ENCODE measurements at places on chromosomes 4 and X.
A peak's percentile ranks its signal among the peaks of the same experiment; 100 is the strongest.

- no peak for DNase-seq
These were observed 423.1 kb upstream of the PITX2 start for GRCh38 chr4:111045992-111046391.

GRCh38 chrX:139081965-139082364 is 370.4 kb upstream of the FGF13 start:
- no peak for DNase-seq

DNA sequence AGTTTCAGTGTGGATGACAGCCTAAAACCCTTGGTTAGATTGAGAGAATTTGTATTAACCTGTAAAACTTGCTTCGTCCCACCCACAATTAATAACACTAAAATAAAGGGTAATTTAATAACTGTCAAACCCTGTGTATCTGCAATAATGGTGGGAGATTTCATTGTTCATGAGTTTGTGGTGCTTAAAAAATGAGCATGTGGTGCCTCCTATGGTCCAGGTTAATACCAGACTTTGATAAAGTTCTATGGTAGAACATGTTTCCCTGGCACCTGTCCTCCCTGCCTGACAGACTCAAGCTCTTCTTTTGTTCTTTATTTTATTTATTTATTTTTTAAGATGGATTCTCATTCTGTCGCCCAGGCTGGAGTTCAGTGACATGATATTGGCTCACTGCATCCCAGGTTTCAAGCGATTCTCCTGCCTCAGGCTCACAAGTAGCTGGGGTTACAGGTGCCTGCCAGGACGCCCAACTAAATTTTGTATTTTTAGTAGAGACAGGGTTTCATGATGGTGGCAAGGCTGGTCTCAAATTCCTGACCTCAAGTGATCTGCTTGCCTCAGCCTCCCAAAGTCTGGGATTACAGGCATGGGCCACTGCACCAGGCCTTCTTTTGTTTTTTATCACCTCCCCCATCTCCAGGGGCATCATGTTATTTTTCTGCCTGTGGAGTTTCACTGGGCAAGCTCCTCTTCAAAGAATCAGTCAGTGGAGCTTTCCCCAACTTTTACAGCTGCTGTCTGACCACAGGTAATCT is 289.2 kb downstream of the NR3C2 start:
- no peak for DNase-seq

- DNase-seq: no peak
These were observed 78.4 kb downstream of the LUZP4 start for GRCh38 chrX:115367951-115368350.

- no peak for DNase-seq
These were observed 66.9 kb upstream of the WDR1 start for GRCh38 chr4:10183462-10183861.

- DNase-seq: peak; percentile 41
These were observed 41.1 kb upstream of the WDR1 start for GRCh38 chr4:10157478-10158332.

DNA sequence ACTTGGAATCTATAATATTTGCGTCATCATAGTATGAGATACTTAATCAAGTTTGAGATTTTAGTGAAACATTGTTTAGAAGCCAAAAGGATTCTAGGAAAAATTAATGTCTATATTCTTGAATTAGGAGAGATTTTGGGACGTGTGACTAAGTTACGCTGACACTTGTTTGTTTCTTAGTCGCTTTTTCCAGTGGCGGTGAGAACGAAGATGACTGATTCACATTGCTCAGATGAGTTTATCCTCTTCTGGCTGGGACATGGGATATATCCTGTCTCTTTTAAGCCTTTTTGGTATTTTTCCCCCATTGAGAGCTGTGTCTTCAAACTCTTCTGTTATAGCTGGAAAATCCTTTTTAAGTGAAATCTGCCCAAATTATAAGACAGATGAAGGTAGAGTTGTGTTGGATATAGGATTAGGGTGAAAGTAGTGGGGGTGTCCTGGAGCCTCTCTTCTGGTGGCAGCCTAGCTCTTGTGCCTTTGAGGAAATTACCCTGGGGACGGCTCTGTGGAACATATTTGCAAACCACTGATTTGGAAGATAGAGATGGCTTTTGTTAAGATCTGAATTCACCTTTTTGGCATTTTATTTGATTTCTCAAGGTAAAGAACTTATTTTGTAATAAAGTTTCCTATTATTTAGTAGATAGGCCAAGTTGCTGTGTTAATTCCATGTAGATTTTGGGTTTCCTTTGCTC is 49.7 kb downstream of the HTT start:
- no peak for DNase-seq

DNA sequence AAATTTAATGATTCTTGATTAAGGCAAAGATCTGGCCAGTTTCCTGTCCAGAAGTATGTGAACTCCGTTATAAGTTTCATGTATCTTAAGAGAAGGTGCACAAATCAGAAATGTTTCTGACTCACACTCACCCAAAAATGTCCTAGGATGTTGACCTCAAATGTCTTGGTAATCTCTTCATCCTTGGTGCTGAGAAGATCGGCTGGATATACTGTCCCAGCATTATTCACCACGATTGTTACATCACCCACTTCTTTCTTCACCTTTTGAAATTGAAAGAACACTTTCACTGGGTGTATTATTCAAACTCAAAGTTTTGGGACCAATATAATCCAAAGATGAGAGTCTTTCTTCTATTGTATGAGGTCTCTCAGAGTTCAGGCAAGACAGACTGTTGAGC is 5.7 kb downstream of the HSD17B13 start:
- no peak for DNase-seq

GRCh38 chrX:77693594-77693993 is 92.4 kb downstream of the ATRX start:
- no peak for DNase-seq

DNA sequence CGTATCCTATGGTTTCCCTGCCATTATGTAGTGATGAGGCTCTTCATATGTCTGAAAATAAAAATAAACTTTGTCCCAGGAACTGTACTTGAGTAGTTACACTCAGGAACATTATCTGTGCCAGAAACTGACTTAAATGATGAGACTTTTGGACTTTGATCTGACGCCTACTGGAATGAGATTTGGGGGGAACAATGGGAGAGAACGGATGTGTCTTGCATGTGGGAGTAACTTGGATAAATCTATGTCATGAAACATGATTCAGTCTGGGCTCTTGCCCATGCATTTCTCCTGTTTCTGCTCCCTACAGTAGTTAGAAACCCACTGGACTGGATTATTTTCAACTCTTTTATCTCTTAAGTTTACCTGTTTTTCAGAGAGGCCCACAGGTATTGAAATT is 2351.4 kb downstream of the PCDH7 start:
- no peak for DNase-seq

- no peak for DNase-seq
These were observed 1.2 kb upstream of the SOWAHB start for GRCh38 chr4:76898949-76899645.

GRCh38 chr4:104693601-104694201 is 199.0 kb upstream of the CXXC4 start:
- peak; percentile 27 for DNase-seq

DNA sequence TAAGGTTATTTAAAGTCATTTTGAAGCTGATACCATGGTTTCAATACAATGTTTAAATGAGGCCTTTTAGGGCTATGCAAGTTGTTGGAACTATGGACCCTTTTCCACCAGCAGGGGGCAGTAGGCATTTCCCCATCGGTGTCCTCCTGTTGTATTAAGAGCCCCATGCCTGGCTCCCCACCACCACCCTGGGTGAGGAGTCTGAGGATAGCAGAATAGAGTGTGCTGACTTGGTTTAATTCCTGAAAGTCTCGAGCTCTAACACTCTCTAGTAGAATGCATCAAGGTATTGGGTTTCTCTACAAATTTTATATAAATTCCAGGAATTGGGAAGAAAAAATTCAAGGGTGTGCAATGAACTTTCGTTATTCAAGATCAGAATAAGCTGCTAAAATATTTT is 234.8 kb upstream of the JADE1 start:
- DNase-seq: peak; percentile 43

DNA sequence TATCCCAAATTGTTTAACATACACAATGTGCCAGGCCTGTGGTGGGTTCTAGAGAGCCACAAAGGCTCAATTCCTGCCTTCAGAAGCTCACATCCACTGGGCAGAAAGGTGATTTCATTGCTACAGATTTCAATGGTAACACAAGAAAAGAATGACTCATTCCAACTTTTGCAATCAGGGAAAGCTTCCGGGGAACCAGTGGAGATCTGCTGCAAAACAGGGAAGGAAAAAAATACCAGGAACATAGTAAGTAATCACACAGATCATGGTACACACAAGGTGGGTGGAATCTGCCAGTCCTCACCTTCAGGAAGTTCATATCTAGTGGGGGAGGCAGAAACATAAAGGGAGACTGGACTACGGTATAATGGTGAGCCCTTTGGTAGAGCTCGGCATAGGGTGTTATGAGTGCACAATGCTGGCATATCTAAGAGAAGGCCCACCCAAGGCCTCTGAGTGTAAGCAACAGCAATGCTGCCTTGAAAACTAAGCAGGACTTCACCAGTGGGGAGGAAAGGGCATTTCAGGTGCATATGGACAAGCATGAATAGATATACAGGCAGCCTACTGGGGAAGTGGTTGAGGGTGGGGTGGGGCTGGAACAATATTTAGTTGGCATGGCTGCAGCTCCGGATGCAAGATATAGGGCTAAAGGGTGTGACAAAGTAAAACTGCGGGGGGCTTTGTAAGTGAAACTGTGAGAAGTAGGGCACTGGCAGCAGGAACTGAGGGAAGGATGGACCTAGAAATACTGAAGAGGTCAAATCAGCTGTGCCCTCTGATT is 24.2 kb downstream of the GPRIN3 start:
- DNase-seq: no peak

DNA sequence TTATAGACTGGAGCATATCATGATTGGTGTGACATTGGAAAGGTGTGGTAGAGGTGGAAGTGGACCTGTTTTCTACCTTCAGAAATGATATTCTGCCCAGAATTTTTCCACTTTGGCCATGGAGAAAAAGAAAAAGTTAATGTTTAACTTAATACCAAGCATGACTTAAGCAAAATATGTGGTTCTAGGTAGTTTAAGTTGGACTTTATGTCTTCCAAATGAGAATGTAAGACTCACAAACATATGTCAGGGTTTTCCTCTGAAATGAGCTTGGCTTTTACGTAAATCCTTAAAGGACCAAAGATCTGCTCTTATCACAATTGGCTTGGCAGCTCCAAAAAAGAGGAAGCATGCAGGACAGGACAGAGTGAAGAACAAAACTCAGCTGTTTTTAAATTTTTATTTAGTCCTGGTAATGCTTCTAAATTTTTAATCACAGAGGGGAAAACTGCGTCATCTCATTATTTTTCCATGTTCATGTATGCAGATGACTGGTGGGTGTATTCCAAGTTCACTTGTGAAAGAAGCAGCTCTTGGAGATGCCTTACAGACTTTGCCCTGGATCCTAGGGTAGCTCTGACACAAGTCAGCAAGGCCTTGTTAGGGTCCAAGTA is 98.2 kb downstream of the ANK2 start:
- no peak for DNase-seq

All from Kasumi-1 (cell line).